Left hindlimb (tissue), 1 donor: ENCODE measurements at places on chromosomes 7 and 10.

- DNase-seq: no peak
Observed at GRCh38 chr10:86899132-86899531, 58.3 kb downstream of the MMRN2 start.

DNA sequence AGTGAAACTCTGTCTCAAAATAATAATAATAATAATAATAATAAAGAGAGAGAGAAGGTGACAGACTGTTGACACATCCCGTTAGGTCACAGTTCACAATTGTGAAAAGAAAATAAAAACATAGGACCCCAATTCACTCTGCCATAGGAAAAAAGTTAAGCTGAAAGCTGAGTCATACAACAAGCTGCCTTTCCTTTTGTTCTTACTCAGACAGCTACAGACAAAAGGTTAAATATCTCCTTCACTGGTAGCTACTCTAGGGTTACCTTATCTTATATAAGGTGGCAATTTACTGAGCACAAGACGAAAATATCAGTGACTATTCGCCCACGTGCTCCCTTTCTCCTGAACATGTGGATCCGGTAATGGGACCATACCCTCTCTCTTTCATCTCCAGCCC lies 17.5 kb downstream of the TUBAL3 start:
- no peak for DNase-seq

GRCh38 chr10:23474626-23475025 lies 35.8 kb downstream of the OTUD1 start:
- DNase-seq: no peak

- no peak for DNase-seq
Observed at GRCh38 chr10:129937351-129937751, 26.7 kb downstream of the EBF3 start.

- no peak for DNase-seq
Observed at GRCh38 chr10:85635650-85636049, 730.9 kb downstream of the GRID1 start.

- no peak for DNase-seq
Observed at GRCh38 chr7:130886438-130887135, 152.6 kb upstream of the KLF14 start.

GRCh38 chr10:104122225-104123107 lies 495 bp downstream of the SFR1 start:
- no peak for DNase-seq
